ENCODE measurements at places on chromosomes 1 and 21.
A peak's percentile ranks its signal among the peaks of the same experiment; 100 is the strongest.

- DNase-seq = no peak
These were observed 17.4 kb upstream of the IFNAR2 start for GRCh38 chr21:33212159-33212851.

DNA sequence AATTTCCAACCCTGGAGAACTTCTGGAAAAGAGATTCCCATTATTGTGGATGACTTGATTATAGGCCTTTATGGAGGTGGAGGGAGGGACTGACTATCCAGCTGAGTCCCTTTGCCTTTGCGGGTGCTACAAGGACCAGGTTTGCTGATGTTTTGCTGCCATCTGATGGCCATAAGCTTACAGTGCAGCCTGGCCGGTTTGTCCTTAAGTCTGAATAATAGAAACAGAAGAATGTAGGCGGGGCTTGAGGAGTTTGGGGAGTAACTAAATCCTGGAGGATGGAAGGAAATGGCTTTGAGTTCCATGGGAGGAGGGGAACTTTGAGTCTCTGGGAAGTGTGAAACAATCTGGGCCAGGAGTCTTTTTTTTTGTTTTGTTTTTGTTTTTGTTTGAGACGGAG, 55.7 kb upstream of the CD1D start:
- peak; percentile 28 for DNase-seq

GRCh38 chr1:111624382-111624781, 4.8 kb downstream of the RAP1A start:
- DNase-seq = no peak

DNA sequence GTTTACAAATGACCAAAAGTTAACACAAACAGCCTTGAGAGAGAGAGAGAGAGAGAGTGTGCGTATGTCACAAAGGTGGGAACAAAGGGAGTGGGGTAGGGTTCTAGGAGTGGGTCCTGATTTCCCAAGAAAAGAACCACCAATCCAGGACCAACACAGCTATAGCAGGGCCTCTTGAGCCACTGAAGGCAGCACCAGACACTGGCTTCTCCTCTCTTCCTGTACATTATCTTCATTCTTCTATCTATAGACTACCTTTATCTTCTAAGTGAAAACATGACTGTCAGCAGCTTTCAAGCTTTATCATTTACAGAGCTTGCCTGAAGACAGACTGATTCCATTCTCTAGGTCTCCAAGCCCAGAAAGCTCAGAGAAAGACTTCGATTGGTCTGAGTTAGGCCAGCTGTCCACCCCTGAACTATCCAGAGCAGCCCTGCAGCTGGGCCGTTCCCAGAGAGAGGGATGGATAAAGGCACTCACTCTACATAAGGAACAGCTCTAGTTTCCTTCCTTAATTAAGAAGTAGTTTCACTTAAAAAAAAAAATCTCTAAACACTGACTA, 11.2 kb downstream of the ALG14 start:
- DNase-seq = no peak

All from activated CD4-positive, CD25-positive, alpha-beta regulatory T cell treated with anti-CD3 and anti-CD28 coated beads, Interleukin-2, amount 50 U/mL, for 16 hours (primary cell).